ENCODE measurements at places on chromosomes 4 and X.

DNA sequence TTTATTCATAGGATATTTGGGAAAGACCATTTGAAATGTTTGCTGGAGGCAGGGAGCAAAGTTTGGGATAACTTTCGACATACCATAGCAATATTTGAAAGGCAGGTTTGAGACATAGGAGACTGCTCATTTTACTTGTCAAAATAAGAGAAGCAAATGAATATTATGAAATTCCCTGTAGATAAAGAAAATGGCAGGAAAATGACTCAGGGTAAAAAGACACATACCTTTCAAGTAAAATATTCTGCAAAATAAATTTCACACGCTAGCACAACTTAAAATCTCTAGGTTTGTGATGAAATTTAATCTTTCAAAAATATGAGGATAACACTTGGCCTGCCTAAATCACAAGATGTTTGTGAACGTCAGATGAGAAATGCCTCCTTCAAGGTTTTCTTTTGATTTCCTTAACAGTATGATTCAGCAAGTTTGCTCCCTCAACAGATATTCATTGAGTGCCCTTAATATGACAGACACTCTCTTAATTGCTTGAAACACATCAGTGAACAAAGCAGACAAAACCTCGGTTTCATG is 6.6 kb downstream of the TMEM156 start:
- no peak for DNase-seq

GRCh38 chrX:20500949-20501348 is 234.2 kb upstream of the RPS6KA3 start:
- no peak for DNase-seq

GRCh38 chr4:89316931-89317366 is 9.3 kb upstream of the GPRIN3 start:
- DNase-seq: no peak

- no peak for DNase-seq
These were observed 1.2 kb upstream of the CHIC1 start for GRCh38 chrX:73561801-73562200.

DNA sequence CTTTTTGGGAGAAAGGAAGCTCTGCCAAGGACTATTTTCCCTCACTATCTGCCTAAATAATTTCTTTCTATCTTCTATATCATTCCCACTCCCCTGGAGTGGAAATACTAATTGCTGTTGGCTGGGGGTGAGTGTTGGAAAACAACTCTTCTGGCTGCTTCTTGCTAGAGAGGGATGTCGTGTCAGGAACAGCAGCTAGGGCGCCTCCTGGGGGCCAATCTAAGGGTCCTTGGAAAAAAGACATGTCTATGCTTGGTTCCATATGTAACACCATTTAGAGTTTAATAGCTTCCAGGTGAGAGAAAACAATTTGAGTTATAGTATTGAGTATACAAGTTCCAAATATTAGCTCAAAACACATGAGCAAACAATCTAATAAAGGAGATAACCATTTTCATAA is 111.3 kb downstream of the MAGEE1 start:
- DNase-seq: no peak

- no peak for DNase-seq
These were observed 1.4 kb downstream of the TREX2 start for GRCh38 chrX:153444333-153445011.

- no peak for DNase-seq
These were observed 76.3 kb upstream of the IL15 start for GRCh38 chr4:141560056-141560455.

- no peak for DNase-seq
These were observed 6.5 kb downstream of the TMEM150C start for GRCh38 chr4:82555276-82555675.

GRCh38 chrX:109440475-109440874 is 41.4 kb downstream of the GUCY2F start:
- no peak for DNase-seq

GRCh38 chrX:132452911-132453550 is 35.8 kb downstream of the MBNL3 start:
- DNase-seq: no peak

DNA sequence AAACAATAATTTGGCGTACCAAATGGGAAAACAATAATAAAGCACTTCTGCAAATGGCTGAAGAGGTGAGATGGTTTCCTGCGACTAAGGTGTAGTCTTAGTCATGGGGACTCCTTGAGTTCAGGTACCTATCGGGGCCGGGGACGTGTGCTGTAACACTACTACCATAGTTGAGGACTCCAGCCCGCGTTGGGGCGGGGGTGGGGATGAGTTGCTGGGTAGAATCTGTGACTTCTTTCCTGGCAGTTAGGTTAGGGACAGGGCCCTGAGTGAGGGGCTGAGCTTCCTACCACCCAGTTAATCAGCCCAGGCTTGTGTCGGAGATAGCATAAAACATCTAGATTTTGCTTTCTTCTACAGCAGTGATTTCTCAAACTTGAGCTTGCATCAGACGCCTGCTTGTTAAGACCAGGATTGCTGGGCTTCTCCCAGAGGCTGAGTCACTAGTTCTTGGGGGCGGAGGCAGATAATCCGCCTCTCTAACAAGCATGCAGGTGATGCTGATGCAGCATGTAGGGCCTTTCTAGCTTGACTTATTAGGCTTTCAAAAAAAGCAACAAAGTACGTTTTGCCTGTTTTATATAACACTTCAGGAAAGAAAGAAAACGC is 30.2 kb downstream of the RBBP7 start:
- no peak for DNase-seq

GRCh38 chr4:61445374-61446063 is 245.4 kb downstream of the ADGRL3 start:
- no peak for DNase-seq

- DNase-seq: no peak
These were observed 48.3 kb downstream of the ATXN3L start for GRCh38 chrX:13271511-13271910.

DNA sequence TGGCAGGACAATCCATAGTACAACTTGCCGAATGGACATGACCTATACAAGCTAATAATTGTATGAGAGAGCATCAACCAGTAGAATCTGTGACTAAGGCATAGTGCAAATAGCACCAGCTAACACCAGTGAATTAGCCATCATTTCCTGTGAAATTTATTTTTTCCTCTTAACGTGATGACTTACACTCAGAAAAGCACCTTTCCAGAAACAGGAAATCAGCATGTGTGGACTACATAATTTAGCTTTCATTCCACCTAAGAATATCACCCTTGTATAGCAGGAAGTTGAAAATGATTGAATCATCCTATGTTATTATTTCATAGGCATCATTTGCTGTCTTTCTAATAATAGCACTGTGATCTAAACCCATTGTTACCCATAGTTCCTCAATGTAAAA is 1393.4 kb upstream of the PCDH7 start:
- DNase-seq: no peak

DNA sequence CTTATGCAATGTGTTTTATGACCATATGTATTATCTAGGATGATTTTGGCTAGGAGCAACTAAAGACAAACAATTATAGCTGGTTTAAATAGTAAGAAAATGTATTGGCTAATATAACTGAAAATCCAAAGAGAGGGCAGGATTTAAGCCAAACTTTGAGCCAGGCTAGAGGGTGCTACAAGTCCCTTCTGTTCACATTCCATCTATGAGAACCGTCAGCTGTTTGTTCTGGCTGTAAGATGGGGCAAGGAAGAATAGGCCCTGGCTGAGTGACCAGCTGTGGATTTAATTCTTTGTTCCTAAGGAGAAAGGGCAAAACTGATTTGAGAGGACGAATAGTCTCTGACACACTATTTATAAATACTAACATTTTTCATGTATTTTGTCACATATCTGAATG is 79.2 kb upstream of the UGT8 start:
- DNase-seq: no peak

DNA sequence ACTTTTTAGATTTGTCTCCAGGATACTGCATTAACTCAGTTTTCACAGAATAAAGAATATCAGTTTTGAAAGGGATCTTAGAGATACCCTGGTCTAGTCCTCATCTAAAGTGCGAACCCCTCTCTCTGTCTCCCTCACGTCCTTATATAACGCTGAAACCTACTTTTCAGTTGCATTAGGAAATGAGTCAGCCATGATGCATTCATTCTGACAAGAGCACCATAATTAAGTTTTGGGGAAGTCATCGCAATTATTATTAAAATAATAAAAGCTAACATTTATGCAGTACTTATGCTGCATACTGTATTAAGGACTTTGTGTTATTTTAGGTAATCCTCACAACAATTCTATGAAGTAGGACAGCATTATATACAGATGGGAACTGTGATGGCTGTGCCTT is 116.1 kb downstream of the REELD1 start:
- DNase-seq: no peak

GRCh38 chr4:20544645-20545044 is 155.6 kb upstream of the PACRGL start:
- DNase-seq: no peak

GRCh38 chrX:10033375-10034007 is 66.3 kb downstream of the CLDN34 start:
- no peak for DNase-seq
